ENCODE measurements at places on chromosomes 7 and 10. TPM values are rescaled to one million over a fixed set of nuclear protein-coding genes. Genes with fewer than 3 reads are reported as not detected.

- DNase-seq: no peak
These were observed 71.2 kb downstream of the ARHGAP21 start for GRCh38 chr10:24652381-24652957.

GRCh38 chr7:1720326-1720725, 50.2 kb downstream of the ELFN1 start:
- DNase-seq: no peak

Gene AEBP1
- 41.0 TPM for total RNA-seq

- DNase-seq: peak; percentile 62
These were observed 46.0 kb downstream of the ZNRF2 start for GRCh38 chr7:30330134-30331111.

- no peak for DNase-seq
These were observed 11.8 kb upstream of the UBE3C start for GRCh38 chr7:157126921-157127320.

GRCh38 chr10:78284381-78284780, 250.7 kb downstream of the RPS24 start:
- no peak for DNase-seq

- no peak for DNase-seq
These were observed 47.8 kb downstream of the NOD1 start for GRCh38 chr7:30430777-30431176.

DNA sequence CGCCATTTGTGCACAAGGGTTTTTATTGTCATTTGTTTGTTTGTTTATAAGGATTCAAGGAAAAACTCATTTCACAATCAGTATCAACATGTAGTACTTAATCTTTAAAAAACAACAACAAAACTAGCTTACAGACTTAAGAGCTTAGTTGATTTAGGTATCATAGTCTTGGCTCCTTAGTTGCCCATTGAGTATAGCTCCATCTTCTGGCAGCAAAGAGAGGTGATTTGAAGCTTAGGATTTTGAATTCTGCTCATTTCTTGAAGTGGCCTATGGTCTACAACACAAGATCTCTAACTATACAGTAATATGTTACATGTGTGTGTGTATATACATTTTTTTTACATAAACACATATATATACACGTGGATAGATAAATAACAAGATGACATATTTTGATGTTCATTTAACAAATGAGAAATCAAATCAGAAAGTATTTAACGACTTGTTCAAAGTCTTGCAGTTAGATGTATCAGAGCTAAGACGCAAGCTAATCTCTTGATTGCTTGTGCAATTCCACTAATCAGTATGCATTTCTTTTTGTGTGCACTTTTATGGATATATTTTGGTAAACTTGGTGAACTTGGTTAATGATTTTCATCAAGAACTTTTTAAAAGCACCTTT, 307.3 kb downstream of the CAMK1D start:
- DNase-seq: peak; percentile 71

Gene NPC1L1
- not detected for total RNA-seq

- no peak for DNase-seq
These were observed 108.0 kb downstream of the TWIST1 start for GRCh38 chr7:19009241-19009935.

- no peak for DNase-seq
These were observed 153.2 kb downstream of the NRBF2 start for GRCh38 chr10:63286340-63286739.
